GM23338 (cell line): ENCODE measurements at places on chromosomes 4 and X. TPM values are rescaled to one million over a fixed set of nuclear protein-coding genes. Genes with fewer than 3 reads are reported as not detected.
A peak's percentile ranks its signal among the peaks of the same experiment; 100 is the strongest.

DNA sequence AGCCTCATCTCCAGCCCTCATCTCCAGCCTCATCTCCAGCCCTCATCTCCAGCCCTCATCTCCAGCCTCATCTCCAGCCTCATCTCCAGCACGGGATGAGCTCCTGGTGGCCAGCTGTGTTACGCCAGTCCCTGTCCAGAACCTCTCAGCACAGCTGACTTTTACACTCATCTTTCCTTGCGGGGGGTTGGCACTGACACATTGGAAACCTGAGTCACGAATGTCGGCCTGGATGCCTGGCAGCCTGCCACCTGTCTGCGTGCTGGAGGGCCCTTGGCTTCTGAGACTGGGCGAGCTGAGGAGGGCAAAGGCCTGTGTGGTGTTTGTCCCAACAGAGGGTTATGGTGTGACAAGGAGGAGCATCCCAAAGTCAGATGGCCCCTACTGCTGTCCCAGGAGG lies 66.1 kb upstream of the HGFAC start:
- DNase-seq, result no peak

DNA sequence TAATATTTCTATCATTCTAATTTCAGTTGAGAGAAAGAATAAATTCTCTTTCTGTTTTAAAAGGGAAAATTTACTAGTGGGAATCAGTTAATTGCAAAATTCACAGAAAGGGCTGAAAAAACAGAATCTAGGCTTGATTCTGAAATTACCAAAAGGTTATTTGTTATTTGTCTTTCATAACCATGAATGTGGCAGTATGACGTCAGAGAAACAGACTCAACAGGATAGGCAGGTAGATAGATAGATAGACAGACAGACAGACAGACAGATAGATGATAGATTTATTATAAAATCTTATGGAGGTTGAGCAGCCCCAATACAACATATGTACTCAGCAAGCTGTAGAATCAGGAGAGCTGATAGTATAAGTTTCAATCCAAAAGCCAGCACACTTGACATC lies 311.0 kb downstream of the ADAM29 start:
- DNase-seq, result no peak

DNA sequence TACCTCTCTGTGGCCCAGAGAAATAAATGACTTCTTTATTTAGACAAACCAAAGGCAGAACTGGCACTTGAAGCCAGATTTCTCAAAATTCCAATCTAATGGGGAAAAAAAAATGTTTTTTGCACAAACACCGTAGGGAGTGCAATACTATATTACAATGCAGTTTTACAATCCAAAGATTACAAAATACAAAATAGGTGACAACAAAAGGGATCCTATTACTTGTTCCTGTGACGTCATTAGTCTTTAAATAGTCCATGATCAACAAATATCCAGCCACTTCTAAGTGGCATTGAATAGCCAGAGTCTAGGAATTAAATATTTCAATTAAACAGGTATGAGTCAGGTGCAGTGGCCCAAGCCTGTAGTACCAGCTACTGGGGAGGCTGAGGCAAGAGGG lies 3.0 kb upstream of the APBB2 start:
- DNase-seq, result no peak

DNA sequence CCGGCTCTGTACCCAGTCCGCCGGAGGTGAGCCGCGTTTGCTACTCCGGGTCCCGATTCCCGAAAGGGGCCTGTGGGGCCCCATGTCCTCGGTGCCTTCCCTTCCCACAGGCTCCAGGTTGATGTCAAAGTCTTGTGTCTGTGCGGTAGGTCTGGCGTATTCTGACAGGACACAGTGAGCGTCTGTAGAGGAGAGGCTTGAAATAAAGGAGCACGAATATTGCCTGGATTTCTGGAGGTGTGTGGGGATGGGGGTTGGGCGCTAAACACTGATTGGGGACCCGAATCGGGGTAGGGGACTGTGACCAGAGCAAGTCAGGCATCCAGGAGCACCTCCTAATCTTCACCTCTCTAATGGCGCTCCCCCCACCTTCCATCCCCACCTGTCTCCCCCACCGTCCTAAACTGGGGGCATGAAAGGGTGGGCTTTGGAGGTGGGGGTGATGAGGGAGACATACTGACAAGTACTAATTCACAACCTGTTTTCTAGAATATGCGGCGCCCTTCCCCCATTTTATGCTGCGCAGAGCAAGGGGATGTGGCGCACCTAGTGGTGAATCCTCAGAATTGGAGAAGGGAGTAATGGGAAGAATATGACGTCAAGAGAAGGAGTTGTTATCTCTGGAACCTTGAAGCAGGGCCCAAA lies 855 bp downstream of the GPRASP2 start:
- peak; percentile 64 for DNase-seq

DNA sequence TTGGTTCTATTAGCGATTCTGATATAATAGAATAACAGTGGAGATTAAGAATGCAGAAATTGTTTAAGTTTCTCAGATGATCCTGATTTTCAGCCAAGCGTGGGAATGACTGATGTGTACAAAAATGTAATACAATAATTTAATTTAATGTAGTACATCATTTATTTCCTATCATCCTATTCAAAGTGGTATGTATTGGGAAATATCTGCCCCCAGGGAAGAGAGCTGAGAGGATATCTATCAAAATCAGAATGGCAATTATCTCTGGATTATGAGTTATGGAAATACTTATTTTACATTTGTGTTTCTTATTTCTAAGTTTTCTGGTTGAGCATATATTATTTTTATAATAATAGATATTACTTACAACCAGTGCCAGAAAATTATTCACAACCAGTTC lies 3.9 kb downstream of the FABP2 start:
- DNase-seq, result no peak

DNA sequence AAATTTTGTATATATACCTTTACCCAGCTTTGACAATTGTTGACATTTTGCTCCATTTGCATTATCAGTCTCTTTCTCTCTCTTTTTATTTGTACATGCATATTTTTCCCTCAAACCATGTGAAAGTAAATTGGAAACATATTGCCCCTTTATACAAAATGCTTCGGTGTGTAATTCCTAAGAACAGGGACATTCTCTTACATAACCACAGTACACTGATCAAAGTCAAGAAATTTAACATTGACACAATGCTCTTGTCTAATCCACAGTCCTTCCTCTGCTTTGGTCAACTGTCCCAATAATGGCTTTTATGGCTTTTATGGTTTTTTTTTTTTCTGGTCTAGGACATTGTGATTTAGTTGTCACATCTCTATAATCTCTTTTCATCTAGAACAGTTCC lies 9.5 kb upstream of the SMS start:
- no peak for DNase-seq

- no peak for DNase-seq
Measured at GRCh38 chrX:75963774-75964173, 178.7 kb upstream of the MAGEE2 start.

DNA sequence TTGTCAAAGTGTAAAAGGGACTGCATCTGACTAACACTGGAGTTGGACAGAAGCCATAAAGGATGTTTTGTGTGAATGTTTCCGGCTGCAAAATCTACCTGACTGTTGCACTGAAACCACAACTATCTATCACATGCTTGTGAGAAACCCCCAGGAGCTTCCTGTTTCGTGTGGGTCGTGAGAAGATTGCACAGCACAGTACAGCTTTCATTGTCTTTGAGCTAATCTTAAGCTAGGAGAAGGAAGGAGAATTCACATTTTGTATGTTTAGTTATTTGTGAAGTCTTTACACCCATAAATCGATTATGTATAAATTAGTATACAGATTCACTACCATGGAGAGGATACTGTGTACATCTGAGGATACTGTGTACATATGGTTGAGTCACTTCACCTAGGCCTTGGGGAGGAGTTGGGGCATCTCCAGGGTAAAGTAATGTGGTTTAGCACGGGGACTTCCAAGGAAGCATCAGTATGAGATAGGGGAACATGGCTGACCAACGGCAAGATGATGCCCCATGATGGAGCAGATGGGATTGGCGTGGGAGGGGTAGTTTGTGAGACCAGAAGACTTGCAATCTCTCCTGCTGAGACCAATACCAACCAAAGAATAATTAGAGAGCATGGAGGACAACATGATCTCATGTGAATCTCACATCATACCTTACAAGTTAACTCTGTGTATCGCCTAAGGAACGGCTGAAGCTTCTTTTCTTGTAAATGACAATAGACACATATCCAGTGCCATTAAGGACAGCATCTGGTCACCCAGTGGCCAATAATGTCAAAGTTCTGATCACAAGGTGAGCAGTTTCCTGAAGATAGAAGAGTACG lies 43.1 kb upstream of the FAM9C start:
- DNase-seq, result no peak

DNA sequence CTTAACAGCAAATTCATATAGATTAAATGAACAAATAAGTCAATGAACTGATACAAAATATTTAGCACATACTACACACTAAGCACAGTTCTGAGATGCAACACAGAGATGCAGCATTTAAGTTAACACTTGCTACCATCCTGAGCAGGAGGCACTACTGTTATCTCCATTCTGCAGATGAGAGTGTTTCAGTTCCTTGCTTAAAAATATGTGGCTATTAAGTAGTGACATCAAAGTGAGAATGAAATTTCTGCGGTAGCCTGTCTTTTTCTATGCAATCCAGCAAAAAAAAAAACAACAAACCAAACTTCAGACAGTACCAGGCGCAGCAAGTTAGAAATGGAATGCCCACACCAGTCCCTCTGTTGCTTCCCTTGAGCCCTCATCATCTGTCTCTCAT lies 90.8 kb downstream of the SHISA3 start:
- no peak for DNase-seq

DNA sequence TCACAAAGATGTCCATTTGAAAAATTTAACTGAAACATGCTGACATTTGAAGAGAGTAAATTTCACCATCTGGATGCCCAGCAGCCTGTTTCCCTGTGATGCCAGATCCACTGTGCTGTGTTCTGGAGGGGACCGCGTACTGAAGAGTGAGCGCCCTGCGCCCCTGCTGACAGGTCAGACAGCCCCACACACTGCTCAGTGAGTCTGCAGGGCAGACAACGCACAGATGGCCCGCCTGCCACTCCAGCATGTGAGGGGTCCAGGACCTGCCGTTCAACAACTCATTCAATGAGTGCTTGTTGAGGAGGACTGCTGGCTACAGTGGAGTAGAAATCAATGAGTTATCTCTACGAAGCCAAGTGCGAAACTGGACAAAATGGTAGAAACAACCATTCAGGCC lies 49.2 kb downstream of the FGFRL1 start:
- no peak for DNase-seq

GRCh38 chrX:97609938-97610337 lies 726.2 kb downstream of the RPA4 start:
- no peak for DNase-seq

DNA sequence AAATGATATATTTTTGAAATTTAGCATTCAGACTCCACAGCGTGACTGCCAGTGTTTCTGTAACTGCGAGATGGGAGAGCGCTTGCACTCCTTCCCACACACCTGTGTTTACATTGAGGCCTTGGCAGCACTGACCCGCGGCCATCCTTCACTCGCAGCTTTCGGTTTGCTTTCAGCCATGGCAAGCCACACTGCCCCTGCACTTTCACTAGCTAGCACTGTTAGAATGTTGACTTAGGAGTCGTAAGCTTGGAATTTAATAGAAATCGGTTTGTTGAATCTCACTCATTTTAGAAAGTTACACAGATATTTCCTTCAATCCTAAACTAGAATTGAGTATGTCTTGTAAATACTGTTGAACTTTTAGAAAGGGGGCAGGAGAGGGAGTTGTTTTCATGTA lies 136.2 kb downstream of the CFAP299 start:
- DNase-seq, result peak; percentile 68

- DNase-seq, result peak; percentile 31
Measured at GRCh38 chr4:98996765-98997068, 1.2 kb downstream of the METAP1 start.

DNA sequence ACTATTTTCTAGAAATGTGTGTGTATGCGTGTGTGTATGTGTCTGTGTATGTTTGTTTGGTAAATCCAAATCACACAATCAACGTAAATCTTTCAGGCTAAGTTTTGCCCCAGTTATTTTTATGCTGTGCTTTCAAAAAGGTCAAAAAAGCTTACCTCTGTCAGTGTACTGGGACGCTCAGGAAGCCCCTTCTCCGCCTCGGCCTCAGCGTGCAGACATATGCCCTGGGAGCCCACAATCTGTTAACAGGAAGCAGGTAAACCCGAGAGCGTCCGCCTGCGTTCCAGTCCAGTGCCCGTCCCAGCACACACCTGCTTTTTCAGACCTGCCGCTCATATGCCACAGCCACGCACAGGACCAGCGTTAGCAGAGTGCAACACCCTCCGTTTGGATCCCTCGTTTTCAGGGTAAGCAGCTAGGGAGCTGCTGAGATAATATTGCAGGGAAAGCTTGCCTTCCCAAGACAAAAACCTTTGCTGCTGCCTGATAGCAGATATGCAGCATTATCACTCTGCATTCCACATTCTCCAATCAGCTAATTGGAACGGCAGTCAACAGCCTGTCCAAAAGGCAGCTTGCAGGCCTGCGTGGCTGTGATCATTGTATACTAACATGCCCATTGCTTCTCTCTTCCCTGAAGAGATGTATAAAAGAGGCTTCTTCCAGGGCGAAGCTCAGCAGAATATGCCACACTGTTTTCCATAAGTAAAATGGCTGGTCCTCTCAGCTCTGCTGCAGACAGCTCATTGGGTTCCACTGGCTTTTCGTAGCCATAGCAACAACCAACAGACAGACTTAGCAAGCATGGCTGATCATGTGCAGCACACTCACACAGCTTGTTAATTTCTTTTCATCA lies at the start of gene SORBS2:
Gene SORBS2 (minus strand): TSS at position 686 of the 856 bp plus-strand sequence. CDS start 121,623 bp downstream, outside the sequence.
- DNase-seq, result peak; percentile 43

DNA sequence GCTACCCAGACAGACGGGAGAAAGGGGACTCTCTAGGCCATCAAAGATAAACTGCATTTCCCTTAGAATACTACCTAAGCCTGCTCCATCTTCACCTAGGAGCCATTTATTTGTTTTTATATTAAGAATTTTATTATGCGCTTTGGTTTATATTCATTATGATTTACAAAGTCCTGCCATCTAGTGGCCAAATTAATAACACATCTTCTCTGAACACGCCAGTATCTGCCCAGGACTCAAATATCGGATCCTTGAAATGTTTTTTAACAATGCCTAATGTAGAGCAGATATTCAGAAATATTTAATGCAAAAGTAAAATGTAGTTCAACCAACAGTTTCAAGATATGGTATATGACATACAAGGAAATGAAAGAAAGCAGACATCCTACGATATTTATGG lies 20.8 kb upstream of the PRPS2 start:
- peak; percentile 34 for DNase-seq

DNA sequence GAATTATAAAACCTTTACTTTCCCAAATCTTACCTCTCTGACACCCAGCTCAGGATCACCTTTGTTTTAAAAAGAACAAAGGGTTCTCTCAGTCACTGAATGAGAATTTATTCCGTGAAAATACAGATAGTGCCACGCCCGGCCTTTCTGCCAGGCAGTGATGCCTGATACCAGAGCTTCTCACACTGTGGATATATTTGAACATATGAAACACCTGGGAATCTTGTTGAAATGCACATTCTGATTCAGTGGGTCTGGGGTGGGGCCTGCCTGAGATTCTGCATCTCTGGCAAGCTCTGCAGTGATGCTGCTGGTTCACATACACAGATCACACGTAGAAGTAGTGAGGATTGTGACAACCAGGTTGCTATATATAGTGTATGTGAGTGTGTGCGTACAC lies 46.0 kb downstream of the ELOVL6 start:
- DNase-seq, result no peak

GRCh38 chr4:6383929-6384328 lies 88.5 kb downstream of the PPP2R2C start:
- no peak for DNase-seq

TMSB15A gene
- total RNA-seq, result 81.3 and 89.1 TPM in 2 replicates

MAPK10 gene
- 8.1 and 10.3 TPM in 2 replicates for total RNA-seq

GAGE1 gene
- total RNA-seq, result not detected in 2 replicates

PALLD gene
- 23.5 and 30.2 TPM in 2 replicates for total RNA-seq

GJB1 gene
- total RNA-seq, result 0.14 TPM in 1 of 2 replicates, not detected in the other

PDLIM3 gene
- 18.0 and 19.5 TPM in 2 replicates for total RNA-seq

CFAP47 gene
- total RNA-seq, result 0.47 TPM in 1 of 2 replicates, not detected in the other
